ENCODE measurements at places on chromosomes 12 and 14.

DNA sequence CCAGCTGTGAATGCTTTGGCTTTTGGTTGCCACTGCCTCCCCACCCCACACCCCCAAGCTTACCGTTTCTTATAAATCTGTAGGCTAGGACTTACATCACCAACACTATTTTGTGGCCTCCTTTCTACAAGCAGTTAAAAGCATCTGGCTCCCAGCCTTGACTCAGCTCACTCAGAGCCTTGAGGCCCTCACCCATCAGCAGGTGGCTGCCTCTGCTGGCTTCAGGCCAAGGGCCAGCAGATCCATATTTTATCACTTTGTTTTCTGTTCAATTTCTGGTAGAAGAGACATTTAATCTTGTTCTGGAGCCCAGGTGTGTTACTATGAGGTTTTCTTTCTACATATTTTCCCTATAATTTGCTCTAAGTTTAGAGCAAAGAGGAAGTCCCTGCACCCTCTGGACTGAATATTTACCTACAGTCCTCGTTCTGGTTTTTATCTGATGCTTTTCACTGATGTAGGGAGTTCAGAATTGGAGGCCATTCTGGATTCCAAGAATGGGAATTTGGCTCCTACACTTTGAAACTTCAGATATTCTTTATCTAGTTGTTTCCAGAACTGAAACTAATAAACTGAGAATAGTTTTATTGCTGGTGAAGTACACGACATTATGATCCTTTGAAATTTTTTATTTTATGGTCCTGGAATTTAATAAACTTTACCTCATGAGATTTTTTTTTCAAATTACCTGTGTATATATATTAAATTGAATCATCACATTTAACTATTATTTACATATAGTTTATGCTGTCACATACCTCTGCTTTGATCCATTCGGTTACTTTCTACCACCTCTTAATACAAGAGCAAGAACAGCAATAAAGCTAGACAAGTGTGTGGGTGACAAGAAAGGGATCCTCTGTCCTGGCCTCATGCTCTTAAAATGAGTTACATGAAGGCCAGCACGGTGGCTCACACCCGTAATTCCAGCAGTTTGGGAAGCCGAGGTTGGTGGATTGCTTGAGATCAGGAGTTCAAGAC lies 22.2 kb downstream of the PLBD1 start:
- no peak for DNase-seq

DNA sequence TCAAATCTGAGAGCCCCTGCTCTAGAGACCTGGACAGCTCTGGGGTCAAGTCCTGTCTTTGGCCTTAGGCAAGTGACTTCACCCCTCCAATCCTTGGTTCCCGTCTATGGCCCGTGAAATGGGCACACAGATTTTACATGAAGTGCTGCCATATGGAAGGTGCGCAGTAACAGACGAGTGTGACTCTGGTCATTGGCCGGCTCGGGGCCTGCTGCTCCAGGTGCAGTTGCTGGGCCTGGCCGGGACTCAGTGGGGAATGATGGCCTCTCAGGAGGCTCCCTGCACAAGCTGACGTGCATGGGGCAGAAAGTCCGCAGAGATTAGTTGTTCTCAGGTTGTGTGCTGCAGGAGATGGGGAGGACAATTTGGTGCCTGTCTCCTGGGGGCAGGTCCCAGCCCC lies 14.0 kb upstream of the TESC start:
- DNase-seq = no peak

DNA sequence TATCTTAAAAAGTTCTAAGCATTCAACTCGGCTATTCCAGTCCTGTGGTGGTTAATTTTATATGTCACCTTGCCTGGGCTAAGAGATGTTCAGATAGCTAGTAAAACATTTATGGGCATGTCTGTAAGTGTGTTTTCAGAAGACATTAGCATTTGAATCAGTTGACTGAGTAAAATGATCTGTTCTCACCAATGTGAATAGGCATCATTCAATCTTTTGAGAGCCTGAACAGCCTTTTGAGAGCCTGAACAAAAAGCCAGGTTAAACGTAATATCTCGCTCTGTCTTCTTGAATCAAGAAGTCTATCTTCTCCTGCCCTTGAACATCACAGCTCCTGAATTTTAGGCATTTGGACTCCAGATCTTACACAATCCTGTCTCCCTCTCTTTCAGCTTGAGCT lies 1266.1 kb downstream of the LRFN5 start:
- DNase-seq = no peak

DNA sequence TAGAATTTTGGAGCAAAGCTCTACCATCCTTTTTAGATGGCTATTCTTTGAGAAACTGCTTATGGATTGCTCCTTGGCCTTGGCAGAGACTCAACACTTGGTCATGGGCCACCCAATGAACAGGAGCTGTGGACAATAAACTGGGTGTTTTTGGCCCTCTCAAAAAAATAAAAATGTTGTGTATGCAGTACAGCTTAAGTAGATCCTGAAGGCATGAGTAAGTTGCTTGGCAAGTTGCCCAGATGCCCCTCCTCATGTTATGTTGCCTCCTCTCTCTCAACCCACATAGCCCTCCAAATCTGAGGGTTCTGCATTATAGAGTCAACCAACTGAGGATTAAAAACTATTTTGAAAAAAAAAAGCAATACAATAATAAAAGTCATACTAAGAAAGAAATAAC lies 124.9 kb downstream of the ATP23 start:
- no peak for DNase-seq

DNA sequence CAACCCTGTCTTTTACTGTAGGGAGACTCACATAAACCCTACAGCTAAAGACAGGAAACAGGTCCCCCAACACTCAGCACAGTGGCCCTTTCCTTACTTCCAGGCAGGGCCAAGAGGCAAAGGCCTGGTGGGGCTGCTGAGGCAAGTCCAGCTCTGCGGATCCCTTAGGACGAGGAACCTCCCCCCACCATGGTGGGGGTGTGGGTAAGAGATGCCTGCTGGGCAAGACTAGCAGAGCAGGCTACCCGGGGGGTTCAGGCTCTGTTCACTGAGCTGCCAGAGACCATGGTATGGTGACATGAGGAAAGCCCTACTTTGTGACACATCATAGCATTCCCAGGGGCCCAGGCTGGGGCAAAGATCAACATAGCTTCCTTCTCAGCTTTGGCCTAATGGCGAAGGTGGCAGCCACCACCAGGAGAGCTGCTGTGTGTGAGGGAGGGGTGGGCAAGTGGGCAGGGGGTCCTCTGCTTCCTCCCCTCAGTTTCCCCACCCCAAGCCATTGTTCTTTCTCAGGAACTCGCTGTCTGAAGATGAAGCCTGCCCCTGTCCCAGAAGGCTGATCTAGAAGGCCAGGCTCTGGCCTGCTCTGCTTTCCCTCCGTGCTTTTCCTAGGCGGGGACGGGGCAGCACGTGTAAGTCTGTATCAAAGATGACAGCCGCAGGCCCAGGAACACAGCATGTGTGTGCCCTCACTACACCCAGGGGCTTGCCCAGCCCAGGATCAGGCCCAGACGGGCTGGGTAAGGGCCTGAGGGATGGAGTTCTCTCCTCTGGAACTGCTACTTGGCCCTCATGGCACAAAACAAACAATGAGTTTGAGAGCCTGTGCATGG lies 10.1 kb upstream of the TINF2 start:
- DNase-seq = no peak

- no peak for DNase-seq
Observed at GRCh38 chr12:78375461-78375860, 489.1 kb upstream of the SYT1 start.

- no peak for DNase-seq
Observed at GRCh38 chr12:81077686-81078441, at the start of gene ACSS3. Gene ACSS3 (plus strand): TSS chr12:81078079. CDS start chr12:81078121, 42 bp downstream.

DNA sequence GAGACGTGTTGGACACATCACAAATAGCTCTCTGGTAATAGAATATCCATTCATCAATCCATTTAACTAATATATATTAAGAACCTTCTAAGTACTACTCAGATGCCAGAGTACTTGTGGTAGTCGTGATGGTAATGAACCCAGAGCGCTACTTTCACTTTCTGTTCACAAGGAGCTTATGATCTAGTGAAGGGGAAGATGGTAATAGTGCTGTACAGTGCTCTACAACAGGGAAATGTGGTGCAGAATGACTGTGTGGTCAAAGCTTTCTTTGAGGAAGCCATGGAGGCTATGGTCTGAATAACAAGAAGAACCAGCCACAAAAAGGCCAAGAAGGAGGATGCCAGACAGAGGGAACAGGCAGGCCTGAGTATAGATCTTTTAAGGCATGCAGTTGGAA lies 212.0 kb downstream of the PTPRO start:
- DNase-seq = no peak

DNA sequence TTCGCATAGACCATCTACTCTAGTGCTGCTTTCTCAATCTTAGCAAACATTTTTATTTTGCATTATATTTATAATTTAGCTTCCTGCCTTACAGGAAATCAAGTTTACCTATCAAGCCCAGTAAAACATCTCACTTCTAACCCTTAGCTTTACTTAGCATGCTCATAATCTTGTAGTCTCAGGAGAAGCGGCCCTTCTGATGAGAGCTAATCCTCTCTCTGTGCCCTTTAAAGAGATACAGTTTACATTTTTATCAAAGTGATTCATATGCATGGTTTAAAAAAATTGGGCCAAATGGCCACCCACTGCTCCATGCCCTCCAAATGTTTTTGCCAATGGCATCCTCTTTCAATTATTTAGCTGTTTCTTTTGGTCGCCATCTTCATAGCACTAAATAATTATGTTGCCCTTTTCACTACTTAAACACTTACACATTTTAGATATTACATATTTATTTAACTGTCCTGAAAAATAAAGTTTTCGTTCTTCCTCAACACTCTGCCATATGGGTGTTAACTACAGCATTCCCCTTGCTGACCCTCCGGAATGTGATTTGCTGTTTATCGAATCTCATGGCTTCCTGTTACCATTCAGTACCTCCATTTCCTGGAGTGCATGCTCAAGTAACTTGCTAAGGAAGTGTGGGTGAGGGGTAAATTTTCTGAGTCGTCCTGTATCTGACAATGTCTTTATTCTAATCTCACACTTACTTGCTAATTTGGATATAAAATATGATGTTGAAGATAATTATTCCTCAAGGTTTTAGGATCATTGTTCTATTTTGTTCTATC lies 29.3 kb downstream of the YLPM1 start:
- no peak for DNase-seq

Data from memory B cell (primary cell).